HFFc6 (cell line): ENCODE measurements at places on chromosomes 2 and 18. TPM values are rescaled to one million over a fixed set of nuclear protein-coding genes. Genes with fewer than 3 reads are reported as not detected.

DNA sequence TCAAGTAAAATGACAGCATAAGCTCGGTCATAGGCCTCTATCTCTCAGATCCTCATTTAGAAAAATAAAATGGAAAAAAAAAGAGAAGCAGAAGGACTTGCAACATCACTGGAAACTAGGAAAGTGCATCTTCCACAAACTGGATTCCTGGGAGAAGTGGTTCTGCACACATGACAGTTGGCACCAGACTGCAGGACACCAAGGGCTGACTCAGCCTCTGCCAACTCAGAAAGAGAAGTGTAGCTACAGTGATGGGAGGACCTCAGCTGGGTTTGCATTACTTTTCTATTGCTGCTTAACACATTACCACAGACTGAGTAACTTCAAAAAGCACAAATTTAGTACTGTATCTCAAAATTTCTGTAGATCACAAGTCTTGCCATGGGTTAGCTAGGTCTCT is 409.5 kb upstream of the GCFC2 start:
- H3K36me3 ChIP-seq, result no peaks in the 10 kb centered on the region
- H3K27ac ChIP-seq, result no peak overlapping the region
- H3K4me1 ChIP-seq, result no peaks in the 10 kb centered on the region
- no peak for DNase-seq

DNA sequence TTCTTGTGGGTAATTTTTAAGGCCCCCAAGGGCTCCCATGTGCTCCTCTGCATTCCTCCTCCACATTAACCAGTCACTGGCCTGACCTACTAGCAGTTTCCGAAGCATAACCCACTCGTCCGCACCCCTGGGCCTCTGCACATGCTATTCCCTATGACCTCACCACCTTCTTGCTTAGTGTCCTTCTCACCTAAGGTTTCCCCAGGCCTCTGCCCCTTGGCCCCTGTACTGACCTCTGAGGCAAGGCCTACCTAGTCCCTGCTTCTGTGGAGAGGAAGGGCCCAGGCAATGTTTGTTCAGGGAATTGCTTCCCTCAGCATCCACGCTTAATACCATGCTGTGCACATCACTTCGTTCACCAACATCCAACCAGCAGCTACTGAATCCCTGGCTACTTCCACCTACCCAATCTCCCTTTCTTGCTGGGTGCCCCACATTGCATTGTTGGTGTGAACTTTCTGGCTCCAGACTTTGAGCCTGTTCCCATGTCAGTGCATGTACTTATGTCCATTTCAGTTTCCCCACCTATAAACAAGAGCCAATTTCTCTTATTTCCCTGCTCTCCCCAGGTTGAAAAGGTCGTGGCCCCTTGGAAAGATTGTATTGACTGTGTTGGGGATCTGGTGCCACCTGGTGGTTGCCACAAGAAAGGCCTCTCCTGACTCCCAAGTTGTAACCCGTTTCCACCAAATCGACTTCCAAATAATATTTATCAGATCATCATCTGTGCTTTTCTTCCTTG is 19.2 kb upstream of the TMEM177 start:
- H3K27ac ChIP-seq, result no peak overlapping the region
- no peak overlapping the region for H3K4me3 ChIP-seq
- H3K4me1 ChIP-seq, result no peaks in the 10 kb centered on the region

- peaks cover 3% of the 10 kb centered on the region; the same call in 1 of the 2 replicates for H3K27me3 ChIP-seq
- H3K4me3 ChIP-seq, result no peak overlapping the region
- H3K4me1 ChIP-seq, result no peaks in the 10 kb centered on the region
- no peaks in the 10 kb centered on the region for H3K36me3 ChIP-seq
- no peak overlapping the region for H3K27ac ChIP-seq
- no peak for DNase-seq
These were observed 639.9 kb downstream of the ERBB4 start for GRCh38 chr2:211898702-211899101.

DNA sequence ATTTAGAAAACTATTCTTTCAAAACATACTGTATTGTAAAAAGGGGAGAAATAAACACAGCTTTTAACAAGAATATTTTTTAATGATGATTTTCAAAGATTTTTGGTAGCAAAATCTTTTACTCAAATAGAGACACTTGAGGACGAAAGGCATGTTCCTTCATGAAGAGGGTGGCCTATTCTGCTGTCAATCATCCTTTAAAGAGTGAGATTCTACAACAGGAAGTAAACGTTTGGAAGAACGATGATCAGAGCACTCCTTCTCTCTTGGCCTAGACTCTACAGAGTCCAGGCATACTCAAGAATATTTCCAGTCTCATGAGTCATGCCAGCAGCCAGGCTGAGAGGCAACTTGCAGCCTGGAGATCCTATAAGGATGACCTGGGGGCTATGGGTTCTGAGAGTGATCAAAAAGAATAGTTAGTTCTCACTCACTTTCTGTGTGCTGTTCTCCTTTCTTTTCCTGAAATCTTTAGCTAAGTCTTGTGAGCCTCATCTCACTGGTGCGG is 62.4 kb upstream of the TCF4 start:
- H3K4me1 ChIP-seq, result peaks cover 21% of the 10 kb centered on the region
- no peaks in the 10 kb centered on the region; the same call in 1 of the 2 replicates for H3K36me3 ChIP-seq
- H3K27ac ChIP-seq, result no peak overlapping the region
- H3K27me3 ChIP-seq, result no peaks in the 10 kb centered on the region; the same call in 1 of the 2 replicates
- no peak overlapping the region for H3K4me3 ChIP-seq

DNA sequence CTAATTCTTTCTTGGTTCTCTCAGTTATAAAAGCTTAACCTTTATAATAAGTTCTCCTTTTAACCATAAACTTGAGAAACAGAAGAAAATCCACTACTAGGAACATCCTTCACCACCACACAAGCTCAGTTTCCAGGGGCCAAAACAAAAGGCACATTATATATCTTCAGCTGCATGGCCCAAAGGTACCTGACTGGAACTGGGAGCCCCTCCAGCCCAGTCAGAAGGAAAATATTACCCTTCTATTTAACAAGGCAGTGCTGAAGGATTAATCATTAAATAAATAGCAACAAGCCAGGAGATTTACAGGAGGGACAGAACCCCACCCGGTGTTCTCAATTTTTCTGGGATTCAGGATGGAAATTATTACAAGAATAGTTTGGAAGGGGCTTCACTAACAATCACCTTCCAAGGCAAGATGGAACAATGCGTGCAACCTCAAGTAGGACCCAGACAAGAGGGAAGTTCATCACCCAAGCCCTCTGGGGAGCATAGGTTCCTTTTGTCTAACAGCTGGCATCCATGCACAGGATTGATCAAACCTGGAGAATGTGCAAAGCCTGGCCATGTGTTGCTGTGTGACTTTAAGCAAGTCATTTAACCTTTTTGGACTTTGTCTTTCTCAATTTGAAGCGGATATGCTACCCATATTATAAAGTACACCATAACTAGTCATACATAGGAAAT is 159.6 kb upstream of the SETBP1 start:
- H3K4me1 ChIP-seq, result no peaks in the 10 kb centered on the region
- DNase-seq, result no peak
- H3K27ac ChIP-seq, result no peak overlapping the region
- H3K27me3 ChIP-seq, result no peaks in the 10 kb centered on the region
- no peak overlapping the region for H3K4me3 ChIP-seq

DNA sequence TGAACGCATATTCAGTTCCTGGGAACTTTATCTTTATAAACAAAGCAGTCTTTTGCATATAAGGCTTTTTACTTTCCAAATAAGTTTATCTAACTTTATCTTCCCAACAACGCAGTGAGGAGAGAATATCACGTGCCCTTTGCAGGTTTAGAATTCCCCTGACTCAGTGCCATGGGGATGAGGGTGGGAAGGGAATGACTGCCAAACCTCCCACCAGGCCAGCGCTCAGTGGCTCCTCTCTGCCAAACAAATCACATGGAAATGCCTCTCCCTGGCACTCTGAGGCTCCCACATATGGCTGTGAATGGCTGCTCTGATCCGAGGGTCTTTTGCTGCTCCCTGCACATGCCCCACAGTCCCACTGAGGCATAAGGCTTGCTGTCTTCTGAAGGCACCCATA is 158.3 kb downstream of the DNAH6 start:
- H3K27me3 ChIP-seq, result peaks cover 20% of the 10 kb centered on the region
- H3K4me3 ChIP-seq, result no peak overlapping the region
- H3K27ac ChIP-seq, result no peak overlapping the region
- peaks cover 32% of the 10 kb centered on the region for H3K4me1 ChIP-seq
- DNase-seq, result no peak
- no peaks in the 10 kb centered on the region for H3K36me3 ChIP-seq

Gene C2orf72
- total RNA-seq, result not detected in 3 replicates

Gene PSMA8
- not detected in 3 replicates for total RNA-seq

Gene C2orf81
- 1.3 to 3.0 TPM (median 1.6 TPM) in 3 replicates for total RNA-seq

Gene ZNF397
- 8.1 to 9.3 TPM (median 8.8 TPM) in 3 replicates for total RNA-seq
